ENCODE measurements at places on chromosomes 12 and 14.
A peak's percentile ranks its signal among the peaks of the same experiment; 100 is the strongest.

GRCh38 chr12:16148938-16149337 lies 128.5 kb downstream of the SLC15A5 start:
- DNase-seq, result no peak

DNA sequence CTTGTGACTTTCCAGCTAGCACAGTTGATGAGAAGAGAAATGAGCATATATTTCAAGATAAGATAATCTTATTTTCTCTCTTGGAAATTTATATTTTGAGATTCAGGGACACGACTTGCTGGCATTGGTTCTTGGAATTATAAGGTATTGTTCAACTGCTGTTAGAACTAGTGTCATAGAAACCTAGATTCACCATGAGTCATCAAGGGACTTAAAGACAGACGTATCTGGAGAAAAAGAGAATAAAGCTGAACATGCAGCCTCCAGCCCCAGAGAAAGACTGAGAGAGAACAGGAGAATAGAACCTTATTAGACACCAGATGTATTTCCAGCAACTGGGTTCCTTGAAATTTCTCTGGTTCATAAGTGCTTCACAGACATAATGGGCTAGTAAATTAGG lies 194.4 kb upstream of the PPFIA2 start:
- DNase-seq, result no peak

DNA sequence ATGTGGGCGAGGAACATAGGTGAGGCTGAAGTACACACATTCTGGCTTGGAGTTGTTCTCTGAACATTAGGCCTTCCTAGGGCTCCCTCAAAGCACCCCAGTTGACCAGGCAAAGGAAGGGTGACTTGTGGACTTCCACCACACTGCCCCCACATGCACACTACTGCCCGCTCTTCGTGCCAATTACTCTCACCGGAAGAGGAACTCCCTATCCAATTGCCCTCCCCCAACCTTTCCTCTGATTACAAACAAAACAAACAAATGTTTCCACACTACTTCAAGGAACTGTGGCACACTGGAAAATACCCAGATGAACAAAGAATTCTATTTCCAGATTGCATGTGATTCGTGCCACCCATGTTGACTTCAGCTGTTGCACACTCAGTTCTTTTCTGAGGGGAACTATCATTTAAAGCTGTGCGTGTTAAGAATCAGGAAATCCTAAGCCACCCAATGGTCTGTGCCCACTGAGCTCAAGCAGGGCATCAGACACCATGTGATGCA lies 139.3 kb downstream of the SSPN start:
- no peak for DNase-seq

- DNase-seq, result no peak
Observed at GRCh38 chr12:19462406-19462805, 23.1 kb downstream of the AEBP2 start.

DNA sequence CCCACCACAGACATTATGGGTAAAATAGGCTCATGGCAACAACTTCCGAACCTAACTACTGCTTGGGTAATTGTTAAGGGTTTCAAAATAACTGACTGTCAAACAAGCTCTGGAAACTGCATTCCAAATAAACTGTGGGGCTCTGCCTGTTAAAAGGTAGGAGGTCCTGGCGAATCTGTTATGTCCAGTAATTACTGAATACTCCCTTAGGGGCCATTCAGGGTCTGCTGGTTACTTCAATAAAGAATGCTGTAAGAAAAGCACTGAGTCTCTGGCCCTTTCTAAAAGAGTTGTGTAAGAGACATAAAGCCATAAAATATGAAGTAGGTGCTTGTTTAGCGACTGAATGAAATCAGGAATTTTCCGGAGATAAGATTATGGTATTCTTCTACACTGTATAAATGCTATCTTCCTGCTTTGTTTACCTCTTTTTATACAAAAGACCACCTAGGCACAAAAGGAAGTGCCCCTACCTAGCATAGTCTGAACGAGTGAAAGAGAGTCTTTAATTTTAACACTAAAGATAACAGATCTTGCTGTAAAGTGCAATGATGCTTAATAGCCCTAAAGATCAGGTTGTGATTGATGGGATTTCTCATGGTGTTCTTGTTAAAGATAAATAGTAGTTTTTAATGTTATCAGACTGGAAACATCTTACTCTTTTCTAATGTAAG lies 127.8 kb downstream of the FBXL14 start:
- no peak for DNase-seq

DNA sequence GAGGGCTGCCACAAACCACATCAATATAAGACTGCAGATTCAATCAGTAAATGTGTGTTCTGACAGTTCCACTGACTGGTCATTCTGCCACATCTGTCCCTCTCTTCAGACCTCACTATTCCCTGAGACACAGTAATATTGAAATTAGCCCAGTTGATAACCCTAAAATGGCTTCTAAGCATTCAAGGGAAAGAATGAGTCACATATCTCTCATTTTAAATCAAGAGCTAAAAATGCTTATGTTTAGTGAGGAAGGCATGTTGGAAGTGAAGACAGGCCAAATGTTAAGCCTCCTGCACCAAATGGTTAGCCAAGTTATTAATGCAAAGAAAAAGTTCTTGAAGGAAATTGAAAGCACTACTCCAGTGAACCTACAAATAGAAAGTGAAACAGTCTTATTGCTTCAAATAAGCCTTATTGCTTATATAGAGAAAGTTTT lies 24.5 kb upstream of the KIF21A start:
- peak; percentile 21 for DNase-seq

GRCh38 chr12:30329281-30329680 lies 366.4 kb downstream of the IPO8 start:
- no peak for DNase-seq

DNA sequence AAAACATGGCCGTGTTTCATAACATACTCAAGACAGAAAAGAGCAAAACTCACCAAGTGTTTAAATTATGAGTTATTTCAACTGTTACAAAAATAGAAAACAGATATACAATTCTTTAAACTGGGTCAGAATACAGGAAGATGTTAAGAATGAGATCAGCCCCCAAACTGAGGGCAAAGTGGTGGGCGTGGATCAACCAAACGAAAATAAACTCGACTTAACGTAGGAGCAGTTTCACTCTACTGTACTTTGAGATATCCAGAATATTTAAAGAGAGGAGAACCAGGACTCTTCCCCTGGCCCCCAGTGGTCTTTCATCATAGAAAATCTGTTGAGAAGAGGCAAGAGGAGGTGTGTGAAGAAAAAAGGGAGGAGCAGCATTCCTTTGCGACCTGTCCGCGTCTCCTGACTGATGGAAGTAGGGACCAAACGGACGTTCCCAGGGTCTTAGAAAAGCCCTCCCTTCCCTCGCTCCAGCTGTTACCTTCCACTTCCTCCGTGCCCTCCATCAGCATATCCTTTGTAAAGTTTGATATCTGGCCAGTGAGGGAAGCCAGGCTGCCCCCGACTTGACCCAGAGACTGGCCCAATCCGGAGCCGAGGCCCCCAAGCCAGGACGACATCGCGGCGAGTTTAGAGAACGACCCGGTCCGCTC lies 668 bp downstream of the TRIP11 start:
- DNase-seq, result peak; percentile 40

DNA sequence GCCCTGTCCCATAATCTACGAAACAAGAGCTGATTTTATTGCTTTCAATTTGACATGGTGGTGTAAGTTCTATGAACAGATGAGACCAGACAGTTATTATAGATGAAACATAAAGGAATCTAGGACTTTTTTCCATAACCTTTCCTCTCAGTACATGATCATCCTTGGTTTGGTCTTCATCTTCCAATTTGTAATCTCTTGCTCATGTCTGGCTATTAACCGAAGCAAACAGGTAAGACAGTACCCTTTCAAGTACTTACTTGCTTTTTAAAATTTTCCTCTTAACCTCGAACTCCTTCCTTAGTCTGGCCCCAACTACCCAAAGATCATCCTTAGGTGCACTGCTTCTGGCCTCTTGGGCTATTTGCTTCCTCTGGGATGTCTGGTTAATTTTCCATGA lies 1.2 kb downstream of the TSPAN31 start:
- no peak for DNase-seq

DNA sequence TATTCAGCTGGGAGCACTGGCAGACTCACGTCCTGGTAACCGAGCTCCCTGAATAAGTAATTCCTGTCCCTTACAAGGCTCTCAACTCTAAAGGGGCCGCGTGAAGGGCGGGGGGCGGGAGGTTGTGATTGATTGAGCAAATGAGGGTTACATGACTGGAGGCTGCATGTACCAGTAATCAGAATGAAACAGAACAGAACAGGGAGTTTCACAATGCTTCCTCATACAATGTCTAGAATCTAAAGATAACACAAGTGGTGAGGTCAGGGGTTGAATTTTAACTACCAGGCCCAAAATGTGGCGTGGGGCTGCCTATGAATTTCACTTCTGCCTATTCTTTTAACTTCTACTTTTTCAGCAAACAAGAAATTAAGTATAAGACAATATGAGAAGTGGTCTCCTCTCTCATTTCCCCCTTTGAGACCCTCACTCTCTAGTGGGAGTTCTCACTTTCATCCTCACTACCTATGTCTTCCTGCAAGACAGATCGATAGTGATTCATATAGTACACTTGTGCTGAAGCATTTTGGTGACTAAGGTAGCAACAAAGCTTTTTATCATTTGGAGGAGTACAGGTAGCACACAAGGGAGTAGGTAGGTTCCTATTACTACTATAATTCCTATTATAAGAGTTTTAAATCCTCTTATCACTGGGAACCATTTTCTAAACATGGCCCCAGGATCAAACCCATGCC lies 239.8 kb downstream of the KTN1 start:
- DNase-seq, result peak; percentile 31

DNA sequence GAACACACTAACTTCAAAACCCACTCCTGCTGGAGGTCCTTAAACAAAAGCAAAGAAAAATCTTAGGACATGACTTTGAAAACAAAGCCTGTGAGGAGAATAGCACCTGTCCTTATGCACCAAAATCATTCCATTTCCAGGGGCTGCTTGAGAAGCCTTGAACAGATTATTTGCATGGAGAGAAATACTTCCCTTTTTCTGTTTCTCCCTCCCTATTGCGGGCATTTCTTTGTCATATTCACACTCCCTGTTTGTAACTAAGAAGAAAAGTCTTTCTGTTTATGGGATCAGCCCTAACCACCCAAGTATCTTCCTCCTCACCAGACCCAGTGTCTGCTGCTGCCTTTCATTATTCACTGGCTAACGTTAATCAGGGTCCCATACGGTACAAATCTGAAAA lies 218.8 kb downstream of the DPF3 start:
- peak; percentile 31 for DNase-seq

DNA sequence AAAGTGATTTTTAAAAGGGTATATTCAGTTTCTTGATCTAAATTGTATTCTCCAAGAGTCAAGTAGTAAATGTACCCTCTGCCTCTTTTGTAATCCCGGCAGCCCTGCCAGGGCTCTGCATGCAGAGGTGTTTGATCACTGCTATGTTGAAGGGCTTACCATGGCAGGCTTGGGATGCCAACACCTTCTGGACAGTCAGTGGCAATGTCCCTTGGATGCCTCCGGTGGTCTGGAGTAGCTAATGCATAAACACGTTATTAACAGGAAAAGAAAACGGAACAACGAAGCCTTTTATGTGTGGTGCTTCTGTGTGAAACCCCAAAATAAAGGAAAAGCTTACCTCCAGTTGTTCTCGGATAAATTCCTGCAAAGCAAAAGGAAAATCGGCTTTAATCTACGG lies 19.9 kb downstream of the EIF2B2 start:
- DNase-seq, result no peak

- DNase-seq, result no peak
Observed at GRCh38 chr12:90883456-90883855, 71.5 kb downstream of the CCER1 start.

DNA sequence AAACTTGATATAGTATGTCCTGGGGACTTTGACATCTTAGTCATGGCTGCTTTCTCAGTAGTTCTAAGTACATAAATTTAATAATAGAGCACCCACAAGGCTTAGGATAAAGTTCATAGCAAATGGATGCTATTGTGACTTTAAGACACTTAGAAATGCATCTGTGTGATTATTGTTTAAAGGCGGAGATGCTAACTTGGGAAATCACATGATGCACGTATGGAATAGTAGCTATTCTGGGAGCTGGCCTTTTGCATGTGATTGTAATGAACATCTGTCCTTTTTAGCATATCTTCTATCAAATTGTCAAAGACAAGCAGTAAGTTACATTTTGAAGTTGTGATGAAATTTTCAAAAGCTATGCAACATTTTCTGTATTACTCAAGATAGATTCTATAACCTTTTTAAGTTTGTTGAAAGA lies 46.7 kb upstream of the ATP2A2 start:
- DNase-seq, result no peak

DNA sequence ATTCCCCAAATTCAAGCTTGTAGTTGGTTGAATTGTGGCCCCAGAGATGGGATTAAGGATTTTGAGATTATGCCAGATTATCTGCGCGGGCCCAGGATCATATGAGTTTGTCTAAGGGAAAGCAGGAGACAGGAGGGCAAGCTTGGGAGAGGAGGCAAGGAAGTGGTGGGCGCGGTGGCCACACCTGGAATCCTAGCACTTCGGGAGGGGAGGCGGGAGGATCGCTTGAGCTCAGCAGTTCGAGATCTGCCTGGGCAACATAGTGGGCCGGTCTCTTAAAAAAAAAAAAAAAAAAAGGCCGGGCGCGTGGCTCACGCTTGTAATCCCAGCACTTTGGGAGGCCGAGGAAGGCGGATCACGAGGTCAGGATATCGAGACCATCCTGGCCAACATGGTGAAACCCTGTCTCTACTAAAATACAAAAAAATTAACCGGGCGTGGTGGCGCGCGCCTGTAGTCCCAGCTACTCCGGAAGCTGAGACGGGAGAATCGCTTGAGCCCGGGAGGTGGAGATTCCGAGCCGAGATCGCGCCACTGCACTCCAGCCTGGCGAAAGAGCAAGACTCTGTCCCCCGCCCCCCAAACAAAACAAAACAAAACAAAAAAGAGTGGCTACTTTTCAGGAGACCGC lies 881 bp upstream of the PUS1 start:
- DNase-seq, result no peak

DNA sequence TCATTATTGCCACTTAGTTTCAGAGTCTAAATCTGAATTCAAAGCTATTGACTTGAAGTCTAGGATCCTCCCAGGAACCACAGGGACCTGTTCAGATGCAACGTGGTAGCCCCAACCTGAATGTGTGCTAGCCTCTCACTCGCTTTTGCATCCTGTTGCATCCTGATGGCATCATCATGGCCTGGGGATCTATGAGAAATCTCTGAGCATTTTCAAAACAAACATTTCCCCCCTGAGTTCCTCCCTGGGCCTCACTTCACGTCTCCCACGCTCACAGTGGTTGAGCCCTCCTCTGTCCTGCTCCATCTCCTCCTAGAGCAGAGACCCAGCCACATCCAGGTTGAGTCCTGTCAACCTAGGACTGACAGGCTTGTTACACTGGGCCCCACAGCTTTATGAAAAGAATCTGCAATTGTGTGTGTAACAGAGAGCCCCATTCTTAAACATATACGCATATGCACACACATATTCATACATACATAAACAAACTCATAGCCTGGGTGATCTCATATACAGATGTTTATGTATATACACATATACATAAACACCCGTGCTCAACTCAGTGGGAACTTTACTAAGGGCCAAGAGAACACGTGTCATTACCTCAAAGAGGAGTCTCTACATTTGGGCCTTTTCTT lies 5.4 kb upstream of the KRT72 start:
- no peak for DNase-seq

Measured in GM10248 (cell line).